ENCODE measurements at places on chromosomes 5 and 9.

GRCh38 chr9:115192835-115193525 lies 75.0 kb upstream of the TNC start:
- DNase-seq = no peak

- DNase-seq = no peak
Measured at GRCh38 chr5:43401827-43402226, 10.4 kb downstream of the CCL28 start.

DNA sequence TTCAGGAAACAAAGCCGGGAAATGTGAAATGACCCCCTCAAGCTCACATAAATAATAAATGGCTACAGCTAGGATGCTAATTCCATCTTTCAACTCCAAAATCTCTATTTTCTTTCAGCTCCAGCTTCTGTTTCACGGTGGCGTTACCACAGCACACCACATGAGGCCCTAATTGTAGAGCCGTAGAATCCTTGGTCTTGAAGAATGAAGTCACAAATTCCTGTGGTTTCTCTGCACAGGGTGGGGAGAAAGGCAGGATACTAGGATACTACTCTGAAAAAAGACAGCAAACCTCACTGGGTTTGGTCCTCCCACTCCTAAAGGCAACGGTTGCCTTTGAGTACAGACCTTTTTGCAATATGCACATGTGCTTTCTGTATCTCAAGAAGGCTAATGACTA lies 13.9 kb upstream of the RARS1 start:
- no peak for DNase-seq

DNA sequence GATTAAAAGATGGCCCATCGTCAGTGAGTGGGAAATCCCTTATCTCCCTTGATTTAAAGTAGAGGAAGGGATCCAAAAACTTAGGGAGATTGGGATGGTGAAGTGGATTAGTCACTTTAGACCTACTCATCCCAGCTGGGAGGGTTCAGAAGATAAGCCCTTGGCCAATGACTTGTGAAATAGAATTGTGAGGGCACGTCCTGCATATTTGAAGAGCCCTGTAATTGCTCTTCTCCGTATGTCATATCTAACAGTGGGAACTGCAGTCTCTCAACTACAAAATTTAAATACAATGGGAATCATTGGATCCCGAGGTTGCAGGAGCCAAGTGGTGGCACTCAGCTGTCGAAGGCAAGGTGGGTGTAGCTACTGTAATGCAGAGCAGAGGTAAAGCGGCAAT lies 65.4 kb upstream of the C9orf72 start:
- DNase-seq = no peak

DNA sequence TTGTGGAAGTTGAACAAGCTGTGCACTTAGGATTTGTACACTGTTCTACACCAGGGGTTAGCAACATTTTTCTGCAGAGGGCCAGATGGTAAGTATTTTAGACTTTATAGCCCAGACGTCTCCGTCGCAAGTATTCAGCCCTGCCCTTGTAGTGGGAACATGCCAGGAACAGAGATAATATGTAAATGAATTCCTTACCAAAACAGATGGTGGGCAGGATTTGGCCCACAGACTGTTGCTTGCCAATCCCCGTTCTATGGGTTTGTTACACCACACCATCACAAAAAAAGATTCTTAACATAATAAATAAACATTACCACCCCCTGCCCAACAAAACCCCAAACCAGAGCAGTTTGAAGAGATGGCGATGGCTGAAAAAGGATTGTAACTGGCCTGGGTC lies 74.3 kb downstream of the AMBP start:
- no peak for DNase-seq

GRCh38 chr5:66498791-66499207 lies 97.4 kb upstream of the MAST4 start:
- no peak for DNase-seq

GRCh38 chr5:160694896-160695295 lies 157.1 kb downstream of the ATP10B start:
- DNase-seq = no peak

DNA sequence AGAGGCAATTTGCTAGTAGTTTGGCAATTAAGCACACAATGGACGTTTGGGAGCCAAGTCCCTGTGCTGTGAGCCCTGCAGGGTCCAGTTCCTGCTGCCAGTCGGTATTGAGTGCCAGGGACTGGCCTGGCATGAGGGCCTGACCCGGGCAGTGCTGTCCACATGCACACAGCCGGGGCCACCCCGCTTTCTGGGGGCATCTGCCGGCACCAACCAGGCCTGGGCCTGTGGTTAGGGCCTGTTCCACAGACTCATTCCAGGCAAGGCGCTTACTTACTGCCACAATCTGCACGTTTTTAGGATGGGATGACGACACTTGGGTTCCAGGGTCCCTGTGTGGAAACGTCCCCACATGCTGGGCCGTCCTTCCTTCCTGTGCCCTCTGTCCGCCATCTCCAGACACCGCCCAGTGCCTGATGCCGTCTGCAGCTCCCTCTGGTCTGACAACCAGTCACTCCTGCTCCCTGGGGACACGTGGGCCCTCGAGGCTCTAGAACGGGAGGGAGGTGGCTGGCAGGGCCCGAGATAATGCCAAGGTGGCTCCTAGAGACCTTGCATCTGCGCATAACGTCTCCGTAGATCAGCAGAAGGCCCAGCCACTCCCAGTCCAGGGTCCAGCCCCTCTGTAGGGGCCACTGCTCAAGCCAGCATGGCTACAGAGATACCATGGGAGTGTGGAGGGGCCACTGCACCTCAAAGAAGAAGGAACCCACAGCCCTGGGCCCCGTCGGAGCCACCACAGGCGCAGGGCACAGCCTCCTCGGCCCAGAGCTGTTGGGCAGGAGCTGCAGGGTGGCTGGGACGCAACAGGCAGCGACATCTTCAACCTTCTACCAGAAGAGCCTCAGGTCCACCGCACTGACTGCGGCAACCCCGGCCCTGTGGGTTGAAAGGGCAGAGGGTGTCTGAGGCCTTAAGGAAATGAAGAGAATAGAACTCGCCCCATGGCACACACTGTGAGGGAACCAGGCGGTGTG lies 24.7 kb downstream of the SLC9A3 start:
- DNase-seq = no peak

GRCh38 chr5:75847561-75848021 lies 130.4 kb upstream of the POC5 start:
- DNase-seq = no peak

- DNase-seq = no peak
Measured at GRCh38 chr9:32376285-32376684, 8.2 kb upstream of the ACO1 start.

DNA sequence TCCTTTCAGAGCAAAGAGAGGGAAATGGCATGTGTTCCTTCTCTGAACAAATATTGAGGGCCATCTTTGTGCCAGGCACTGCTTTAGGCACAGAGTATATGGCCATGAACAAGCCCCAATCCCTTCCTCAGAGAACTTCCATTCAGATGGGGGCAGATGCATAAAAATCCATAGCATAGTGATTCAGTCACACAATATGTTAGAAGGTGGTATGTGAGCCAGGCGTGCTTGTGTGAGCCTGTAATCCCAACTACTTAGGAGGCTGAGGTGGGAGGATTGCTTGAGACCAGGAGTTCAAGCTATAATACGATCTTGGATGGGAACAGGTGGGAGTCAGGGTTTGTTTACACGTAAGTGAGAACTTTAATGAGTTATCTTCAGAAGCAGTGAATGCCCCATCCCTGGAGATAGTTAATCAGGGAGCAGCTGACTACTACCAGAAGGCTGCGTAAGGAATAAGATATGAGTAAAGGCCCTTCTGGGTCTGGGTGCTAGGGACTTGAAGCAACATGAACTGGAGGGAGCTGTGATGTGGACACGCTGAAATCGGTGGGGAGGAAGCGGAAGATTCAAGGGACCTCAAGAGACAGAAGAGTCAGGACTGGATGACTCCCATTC lies 27.1 kb downstream of the NANS start:
- no peak for DNase-seq

- no peak for DNase-seq
Measured at GRCh38 chr9:85055506-85056202, 386.1 kb downstream of the NTRK2 start.

- no peak for DNase-seq
Measured at GRCh38 chr9:121485623-121486022, 14.0 kb downstream of the GGTA1 start.
